CD4-positive, alpha-beta T cell treated with Interleukin-10 for 1 hour (primary cell): ENCODE measurements at places on chromosomes 12 and 14.

GRCh38 chr12:109741970-109742703, 28.5 kb downstream of the FAM222A start:
- DNase-seq: no peak

DNA sequence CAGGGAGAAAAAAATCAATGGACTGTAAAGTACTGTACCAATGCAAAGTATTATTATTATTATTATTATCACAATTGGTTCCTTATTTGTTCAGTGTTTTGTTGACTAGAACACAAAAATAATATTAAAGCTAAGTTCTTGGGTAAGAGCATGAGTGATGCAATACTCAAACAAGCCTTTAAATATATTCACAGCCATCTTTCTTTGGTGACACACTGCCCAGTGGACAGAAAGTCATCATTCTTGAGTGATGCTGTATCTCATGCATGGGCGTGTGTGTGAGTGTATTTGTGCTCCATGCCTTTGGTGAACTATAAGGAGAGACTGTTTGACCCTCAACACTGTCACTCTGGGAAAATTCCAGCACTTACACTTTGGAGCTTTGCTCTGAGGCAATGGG, 93.6 kb downstream of the KCNK10 start:
- DNase-seq: no peak

DNA sequence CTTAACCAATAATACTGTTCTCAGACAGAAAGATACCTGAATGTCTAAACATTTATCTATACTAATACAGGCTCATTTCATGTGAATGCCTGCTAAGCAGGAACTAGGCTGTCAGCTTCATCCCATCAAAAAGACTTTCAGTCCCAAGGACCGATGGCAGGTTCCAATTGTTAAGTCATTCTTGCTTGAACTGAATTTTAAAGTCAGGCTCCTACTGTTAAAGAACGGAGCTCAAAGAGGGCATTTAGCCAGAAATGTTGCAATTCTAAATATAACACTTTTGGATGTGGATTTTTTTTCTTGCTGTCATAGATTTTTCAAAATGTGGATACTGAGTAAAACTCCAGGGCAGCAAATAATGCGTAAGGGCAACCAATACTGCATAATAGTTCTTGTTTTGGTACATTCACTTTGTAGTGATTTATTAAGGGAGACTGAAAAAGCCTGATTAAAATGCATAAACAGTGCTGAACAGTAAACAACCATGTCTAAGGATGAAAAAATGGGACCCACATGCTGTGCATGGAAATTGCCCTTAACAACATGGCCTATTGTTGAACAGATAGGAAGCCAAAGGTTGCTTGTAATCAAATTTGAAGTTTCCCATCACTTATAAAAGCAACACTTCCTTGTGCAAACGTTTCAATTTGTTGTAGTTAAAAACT, 38.6 kb upstream of the DBX2 start:
- no peak for DNase-seq

- DNase-seq: no peak
These were observed 28.7 kb downstream of the WNT5B start for GRCh38 chr12:1657688-1658087.

DNA sequence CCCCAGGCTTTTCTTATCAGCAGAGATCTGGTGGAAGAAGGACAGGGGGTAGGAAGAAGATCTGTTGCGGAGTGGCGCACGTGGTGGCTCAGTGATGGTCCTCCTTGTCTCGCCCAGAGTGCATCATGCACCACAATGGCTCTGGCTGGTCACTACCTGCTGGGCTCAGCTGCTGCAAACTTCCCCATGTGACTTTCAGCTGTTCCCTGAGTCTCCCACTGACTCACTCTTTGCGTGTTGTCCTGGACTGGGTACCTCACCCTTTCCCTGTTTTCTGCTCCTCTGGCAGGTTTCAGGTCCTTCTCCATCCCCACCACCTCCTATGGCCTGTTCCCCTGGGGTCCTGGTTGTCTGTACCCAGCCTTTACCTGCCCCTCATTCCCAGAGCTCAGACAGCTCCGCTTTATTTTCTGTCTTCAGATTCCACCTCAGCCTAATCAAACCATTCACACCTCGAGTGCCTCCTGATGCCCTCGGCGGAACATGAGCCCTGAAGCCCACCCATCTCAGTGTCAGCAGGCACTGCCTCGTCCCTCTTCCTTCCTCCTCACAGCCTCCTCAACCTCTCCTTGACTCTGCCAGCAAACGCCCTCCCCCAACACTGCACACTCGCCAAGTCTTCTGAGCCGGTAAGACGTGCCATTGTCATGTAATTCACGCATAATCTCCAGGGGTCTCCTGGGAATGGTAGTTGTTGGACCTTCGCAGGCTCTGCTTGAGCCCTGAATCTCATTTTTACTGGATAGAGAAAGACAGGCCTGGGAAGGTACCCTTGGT, 1.8 kb downstream of the C1R start:
- no peak for DNase-seq

DNA sequence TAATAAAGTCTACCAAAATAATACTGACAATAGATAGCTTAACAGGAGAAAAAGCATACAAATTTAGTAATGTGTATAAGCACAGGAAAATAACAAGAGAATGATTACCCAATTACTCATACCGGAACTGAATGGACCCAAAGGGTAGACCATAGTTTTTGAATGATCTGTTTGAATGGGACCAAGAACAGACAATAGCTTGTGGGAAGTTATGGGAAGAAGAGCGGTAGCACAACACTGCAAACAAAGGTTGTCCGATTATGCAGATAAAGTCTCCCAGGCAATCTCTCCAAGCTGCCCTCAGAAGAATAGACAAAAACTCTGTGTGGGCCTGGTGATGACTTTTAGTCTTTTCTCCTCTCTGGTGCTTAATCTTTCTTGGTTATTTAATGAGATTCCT, 96.6 kb upstream of the NEDD1 start:
- DNase-seq: no peak

DNA sequence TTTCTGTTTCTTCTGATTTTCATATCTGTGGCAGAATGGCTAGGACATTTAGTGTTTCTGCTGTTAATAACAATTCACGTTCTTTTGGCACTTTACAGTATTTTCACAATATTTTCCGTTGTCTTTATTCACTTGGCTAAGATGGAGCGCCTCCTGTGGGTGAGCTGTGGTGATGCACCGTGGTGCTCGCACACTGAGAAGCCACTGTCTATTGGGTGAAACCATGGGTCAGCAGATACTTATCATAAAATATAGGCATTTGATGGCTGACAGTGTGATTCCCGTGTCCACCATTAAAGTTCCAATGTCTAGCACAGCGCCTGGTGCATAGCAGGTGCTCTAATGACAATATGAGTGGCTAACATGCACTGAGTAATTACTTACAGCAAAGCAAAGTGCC, 141.8 kb downstream of the VRK1 start:
- no peak for DNase-seq

DNA sequence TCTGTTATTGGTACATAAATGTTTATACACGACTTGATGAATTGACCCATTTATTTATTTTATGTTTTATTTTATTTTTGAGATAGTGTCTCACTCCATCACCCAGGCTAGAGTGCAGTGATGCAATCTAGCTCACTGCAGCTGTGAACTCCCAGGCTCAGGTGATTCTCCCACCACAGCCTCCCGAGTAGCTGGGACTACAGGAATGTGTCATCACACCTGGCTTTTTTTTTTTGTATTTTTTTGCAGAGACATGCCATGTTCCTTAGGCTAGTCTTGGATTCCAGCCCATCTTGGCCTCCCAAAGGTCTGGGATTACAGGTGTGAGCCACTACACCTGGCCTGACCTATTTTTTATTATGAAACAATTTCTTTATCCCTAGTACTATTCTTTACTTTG, 355.0 kb upstream of the PRICKLE1 start:
- no peak for DNase-seq

GRCh38 chr14:90336985-90337384, 5.2 kb upstream of the NRDE2 start:
- DNase-seq: no peak

GRCh38 chr14:23076785-23077408, 18.0 kb downstream of the ACIN1 start:
- DNase-seq: peak; percentile 61

DNA sequence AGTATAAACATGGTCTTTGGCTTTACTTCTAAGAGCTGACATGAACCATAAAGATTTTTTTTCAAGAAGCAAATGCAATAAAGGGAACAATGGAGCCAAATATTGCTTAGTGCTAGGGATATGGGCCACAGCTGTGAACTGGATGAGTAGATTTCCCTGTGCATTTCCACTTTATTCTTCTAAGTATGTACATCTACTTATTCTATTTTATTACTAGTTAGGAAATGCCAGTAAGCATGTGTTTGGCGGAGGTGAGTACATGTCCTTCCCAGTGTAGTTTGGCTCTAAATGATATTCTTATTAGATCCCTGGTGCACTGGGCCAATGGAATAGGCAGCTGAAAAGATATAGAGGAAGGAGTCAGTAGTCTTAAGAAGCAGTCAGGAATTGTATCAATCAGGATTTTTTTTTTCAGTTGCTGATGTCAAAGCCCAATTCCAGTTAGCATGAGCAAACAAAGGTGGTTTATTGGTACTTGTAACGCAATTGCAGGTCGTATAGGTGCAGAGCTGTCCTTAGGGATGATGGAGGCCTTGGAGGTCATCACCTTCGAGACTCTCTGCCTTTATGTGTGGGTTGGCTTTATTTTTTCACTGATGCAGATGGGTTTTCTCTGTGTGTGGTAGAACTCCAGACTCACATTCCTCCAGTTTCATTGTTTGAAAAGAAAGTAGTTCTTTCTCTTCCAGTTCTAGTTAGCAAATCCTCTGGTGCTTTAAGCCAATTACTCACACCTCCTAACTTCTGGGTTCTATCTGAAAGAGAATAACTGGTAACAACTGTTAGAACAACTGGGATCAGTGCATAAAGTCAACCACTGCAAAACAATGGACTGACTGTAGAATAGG, 139.0 kb upstream of the LRIG3 start:
- DNase-seq: no peak

GRCh38 chr12:130706885-130707570, 9.1 kb downstream of the RIMBP2 start:
- DNase-seq: no peak

DNA sequence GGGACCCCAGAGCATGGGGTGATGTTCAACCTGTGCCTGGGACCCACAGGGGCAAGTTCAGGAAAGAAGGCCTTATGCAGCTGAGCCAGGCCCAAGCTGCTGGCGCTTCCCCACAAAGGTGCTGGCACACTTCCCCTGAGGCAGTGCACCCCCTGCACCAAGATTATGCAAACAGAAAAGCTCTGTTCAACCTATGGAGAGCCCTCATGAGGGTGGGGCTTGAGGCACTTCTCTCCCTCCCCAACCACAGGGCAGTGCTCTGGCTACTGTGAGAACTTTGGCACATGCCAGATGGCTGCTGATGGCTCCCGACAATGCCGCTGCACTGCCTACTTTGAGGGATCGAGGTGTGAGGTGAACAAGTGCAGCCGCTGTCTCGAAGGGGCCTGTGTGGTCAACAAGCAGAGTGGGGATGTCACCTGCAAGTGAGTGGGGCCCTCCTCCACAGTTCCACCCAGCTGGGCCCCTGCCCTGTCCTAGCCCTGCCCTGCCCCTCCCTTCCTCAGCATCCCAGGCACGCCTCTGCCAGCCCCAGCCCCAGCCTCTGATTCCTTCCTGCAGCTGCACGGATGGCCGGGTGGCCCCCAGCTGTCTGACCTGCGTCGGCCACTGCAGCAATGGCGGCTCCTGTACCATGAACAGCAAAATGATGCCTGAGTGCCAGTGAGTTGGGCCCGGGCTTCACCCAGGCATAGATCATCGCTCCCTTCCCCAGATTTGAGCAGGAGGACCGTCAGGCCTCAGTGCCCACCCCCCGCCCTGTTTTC, 5.5 kb upstream of the NXPH4 start:
- no peak for DNase-seq

DNA sequence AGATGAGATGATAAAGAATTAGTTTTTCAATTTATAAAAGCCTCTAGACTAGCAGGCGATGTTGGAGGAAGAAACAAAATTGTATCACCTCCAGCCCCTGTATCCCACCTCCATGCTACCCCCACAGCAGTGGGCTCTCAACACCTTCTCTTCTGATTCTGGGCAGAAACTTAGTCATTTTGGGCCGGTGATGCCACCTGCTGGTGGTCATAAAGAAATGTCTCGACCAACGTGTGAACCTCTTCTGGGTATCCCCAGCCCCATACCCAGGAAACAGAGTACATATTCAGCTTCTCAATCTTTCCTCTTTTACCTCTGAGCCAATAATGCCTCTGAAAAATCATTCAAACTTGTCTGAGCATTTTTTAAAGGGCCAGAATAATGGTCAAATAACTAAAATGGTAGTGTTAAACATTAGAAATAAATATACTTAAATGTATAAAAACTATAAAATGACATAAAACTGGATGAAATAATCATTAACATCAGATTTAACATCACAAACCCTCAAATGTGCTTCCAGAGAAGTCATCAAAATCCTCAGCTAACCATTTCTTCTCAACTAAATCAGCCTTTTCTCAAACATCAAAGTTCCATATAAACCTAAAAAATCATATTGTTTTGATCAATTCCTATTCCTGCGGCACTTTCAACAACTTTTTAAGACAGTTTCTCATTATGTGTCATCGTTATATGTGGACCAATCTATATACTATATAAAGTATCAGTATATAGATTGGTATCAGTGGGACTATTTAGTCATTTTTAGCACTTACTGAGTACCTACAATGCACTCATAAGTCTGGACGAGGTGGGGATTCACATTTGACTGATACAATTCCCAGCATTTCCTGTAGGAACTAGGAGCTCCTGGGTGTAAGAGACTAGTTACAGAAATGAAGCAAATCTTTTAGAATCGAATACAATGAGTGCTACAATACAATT, 69.4 kb downstream of the ATXN2 start:
- peak; percentile 75 for DNase-seq

- DNase-seq: no peak
These were observed 1.5 kb downstream of the RFLNA start for GRCh38 chr12:124296295-124296915.

- no peak for DNase-seq
These were observed 9.2 kb downstream of the ASCL4 start for GRCh38 chr12:107783406-107784376.

DNA sequence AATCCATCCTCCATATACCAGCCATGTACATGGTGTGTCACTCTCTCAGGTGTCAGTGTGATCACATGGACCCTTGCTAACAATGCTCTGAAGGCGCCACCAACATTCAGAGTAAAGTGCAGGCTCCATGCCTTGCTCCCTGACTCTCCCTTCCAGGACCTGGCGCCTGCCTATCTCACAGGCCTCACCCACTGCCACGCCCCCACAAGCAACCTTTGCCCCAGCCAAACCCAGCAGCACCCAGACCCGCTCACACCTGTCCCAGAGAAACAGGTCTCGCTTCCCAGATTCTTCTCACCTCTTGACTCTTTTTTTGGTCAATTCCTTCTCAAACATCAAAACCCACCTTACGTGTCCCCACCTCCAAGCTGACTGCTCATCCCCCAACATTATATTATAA, 52.3 kb downstream of the KCNK10 start:
- DNase-seq: no peak

GRCh38 chr14:67735336-67736147, 33.9 kb downstream of the RDH12 start:
- no peak for DNase-seq
